NCI-H774 (cell line): ENCODE measurements at places on chromosomes 5 and 9.

- no peak for DNase-seq
Observed at GRCh38 chr5:179405054-179405416, 59.8 kb upstream of the ADAMTS2 start.

DNA sequence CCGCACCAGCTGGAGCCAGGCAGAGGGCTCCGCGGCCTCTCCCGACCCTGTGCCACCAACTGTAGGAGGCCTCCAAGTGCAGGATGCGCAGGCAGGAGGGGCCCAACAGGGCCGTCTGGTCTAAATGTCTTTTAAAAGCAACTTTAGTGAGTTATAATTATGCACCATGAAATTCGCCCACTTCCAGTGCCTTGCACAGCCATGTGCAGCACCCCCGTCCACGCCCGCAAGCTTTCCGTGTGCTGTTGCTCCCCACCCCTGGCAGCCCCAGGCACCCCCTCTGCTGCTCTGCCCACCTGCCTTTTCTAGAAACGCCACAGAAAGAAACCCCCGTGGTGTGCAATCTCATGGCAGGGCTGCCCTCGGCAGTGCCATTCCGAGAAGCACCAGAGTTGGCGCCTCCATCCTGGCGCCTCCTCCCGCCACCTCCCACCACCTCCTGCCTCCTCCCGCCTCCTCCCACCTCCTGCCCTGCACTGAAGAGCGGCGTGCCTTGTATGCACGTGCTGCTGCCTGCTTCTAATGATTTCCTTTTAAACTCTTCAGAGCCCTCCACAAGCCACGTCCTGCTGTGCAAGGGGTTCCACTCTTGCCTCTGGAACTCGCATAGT lies 7.5 kb upstream of the SLC6A18 start:
- peak; percentile 16 for DNase-seq

- no peak for DNase-seq
Observed at GRCh38 chr5:38060354-38060753, 198.0 kb upstream of the EGFLAM start.

DNA sequence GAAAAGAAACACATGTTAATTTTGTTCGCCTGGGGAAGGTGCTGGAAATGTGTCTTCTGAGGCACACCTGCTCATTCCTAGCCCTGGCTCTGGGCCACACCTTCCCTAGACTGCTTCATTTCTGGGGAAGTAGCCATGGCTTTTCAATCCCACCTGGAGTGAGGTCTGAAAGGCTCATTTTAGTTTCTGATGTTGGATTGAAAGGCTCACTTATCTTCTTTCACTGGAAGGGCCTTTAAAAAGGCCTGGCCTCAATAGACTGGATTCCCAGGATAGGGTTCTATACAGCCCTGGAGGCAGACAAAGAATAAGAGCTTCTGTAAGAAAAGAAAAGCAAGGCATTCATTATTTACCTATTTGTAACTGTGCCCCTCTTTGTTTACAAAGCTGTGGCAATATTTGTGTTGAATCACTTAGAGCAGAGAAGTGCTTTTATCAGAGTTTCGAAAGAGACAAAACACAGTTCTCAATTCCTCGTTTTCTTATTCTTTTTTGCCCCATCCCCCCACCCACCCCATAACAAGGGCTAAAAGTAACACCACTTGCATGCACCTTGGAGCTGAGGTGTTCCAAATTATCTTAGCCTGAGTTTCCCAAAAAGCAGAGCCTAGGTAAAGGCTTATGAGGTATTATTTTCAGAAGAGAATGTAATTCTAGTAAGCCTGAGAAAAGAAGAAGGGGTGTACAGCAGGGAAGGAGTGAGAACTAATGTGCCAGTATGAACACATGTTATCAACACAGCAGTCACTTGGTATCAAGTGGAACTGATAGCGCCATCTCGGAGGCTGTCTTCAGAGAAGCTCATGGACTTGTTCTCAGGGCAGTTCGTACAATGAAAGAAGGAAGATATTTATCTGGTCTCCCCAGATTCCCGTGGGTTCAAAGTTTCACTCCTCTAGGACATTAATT lies 413.1 kb downstream of the KCTD16 start:
- peak; percentile 30 for DNase-seq

DNA sequence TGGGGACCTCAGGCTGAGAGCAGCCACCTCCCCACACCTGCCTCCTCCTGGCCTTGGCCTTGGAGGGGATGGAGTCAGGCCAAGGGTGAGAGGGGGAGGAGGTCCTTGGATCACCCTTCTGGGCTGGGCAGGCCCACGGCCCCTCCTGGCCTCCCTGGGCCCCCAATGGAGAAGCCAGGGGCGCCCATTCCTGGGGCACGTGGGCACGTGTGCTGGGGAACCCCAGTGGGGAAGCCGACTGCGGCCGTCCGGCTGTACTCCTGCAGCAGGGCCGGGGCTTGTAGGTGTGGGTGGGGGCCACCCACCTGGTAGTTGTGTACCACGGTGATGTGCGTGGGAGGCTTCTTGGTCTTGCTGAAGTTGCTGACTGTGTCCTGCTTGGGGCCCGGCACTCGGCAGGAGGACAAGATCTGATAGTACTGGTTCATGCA lies 8.5 kb downstream of the CRAT start:
- no peak for DNase-seq

DNA sequence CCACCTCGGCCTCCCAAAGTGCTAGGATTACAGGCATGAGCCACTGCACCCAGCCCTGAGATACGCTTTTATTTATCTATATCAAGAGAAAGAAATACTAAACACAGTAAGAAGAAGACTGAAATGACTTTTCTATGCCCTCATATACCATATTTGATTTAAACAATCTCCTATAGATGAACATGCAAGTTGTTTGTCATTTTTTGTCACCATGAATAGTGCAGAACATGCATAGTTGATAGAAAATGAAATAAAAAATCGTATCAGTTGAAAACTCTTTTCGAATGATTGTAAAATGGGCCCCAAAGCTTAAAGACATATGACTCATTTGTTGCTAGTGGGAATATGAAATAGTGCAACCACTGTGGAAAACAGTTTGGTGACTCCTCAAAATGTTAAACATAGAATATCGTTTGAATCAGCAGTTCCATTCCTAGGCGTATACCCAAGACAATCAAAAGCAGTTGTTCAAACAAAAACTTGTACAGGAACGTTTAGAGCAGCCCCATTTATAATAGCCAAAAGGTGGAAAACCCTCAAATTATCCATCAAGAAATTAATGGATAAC lies 61.4 kb upstream of the ANKH start:
- DNase-seq = no peak

GRCh38 chr5:96952974-96953730 lies 17.3 kb downstream of the LNPEP start:
- no peak for DNase-seq

- no peak for DNase-seq
Observed at GRCh38 chr5:39211773-39212172, 7.6 kb downstream of the FYB1 start.

DNA sequence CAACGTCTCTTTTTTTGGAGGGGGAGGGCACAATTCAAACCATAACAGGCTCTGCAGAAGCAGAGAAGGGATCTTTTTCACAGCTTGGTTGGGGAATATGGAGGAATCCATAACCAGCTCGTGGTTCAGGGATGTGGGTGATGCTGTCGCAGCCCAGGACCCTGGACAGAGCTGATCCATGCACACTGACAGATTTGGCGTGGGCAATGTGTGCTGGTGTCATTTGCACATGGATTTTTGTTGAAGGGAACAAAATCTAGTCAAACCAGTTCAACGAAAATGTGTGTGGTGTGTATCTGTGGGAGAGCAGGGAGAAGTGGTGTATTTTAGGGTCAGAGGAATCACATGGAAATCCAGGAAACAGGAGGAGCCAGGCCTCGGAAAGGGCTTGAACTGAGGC lies 4.2 kb downstream of the DOCK2 start:
- no peak for DNase-seq

DNA sequence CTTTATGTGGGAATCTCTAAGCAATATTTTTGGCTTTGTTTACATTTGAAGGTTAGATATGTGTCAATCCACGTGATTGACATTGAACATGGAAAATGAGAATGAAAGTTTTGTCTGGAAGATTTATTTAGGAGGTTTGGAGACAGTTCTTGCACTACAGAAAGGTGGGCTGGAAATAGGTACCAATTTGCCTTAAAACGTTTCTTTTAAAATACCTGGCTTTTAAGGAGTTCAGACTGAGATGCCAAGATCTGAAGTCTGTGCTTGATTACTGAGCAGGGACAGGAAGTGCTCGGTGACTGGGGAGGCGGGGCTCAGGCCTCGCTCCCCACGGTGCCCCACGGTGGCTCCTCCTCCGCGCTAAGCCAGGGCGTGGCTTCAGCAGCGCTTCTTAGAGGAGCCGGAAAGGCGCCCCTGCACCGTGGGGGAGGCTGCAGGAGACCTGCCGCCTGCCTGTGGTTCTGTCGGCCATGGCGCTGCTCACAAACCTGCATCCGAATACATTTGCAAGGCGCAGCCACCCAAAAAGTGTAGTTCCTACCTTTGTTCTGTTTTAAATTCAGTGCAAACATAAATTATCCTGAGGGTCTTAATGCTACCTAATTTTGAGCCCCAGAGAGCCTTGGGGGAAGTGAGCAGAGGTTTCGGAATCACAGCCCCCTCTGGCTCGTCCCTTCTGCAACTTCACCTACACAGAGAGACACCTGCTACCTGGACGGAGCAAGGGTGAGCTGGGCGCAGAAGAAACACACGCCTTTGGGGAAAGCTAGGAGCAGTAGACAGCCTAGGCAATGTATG lies 49.2 kb downstream of the USP20 start:
- peak; percentile 93 for DNase-seq

- DNase-seq = no peak
Observed at GRCh38 chr9:134364391-134365114, 38.3 kb downstream of the RXRA start.

- DNase-seq = no peak
Observed at GRCh38 chr5:64074533-64074932, 91.1 kb upstream of the RNF180 start.

- peak; percentile 74 for DNase-seq
Observed at GRCh38 chr5:18393565-18394442, 759.5 kb downstream of the TAF11L14 start.

DNA sequence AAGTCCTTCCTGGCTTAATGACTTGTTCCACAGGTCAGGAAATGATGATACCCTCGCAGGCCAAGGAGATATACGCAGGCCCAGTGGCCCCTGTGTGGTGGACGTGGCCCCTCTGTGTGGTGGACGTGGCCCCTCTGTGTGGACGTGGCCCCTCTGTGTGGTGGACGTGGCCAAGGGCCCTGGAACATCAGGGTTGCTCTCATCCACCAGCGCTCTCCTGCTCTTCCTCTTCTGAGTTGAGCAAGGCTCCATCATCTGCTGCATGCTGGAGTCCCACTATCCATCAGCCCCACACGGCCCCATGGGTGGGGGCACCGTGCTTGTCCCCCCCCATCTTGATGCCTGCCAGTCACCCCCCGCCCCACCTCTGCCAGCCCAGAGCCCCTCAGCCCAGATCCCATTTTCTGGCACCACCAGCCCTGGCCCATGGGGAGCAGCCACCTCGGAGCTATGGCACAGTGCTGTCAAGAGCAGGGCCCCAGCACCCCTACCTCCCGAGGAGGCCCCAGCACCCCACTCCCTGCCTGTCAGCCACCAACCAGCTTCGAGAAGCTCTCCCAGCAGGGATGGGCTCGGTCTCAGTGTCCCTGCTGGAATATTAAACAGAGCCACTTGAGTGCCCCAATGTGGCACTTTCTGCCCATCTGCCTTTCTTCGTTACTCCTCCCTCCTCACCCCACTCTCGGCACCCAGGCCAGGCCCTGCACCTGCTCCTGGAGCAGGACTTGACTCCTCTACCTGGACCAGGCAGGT lies 8.1 kb downstream of the LRRC14B start:
- no peak for DNase-seq

GRCh38 chr5:81779125-81779915 lies 28.4 kb upstream of the SSBP2 start:
- DNase-seq = no peak

DNA sequence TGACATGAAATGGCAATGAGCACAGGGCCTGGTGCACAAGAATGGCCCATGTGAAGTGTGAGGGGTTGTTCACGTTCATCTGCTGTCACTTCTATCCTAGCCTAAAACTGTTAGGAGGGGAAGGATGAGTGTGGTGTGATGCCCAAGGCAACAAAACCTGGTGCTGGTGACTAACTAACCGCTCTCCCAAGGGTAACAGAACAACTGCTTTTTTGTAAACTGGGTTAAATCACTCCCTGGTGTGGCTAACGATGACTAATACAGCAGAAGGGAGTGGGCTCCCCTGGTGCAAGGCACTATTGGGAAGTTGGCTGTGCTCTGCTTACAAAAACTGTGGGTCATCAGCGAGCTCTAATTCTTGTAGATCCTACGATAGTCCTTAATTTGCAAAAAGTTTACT lies 103.2 kb upstream of the VCAN start:
- DNase-seq = no peak

- no peak for DNase-seq
Observed at GRCh38 chr5:180652771-180653170, 3.4 kb upstream of the FLT4 start.

DNA sequence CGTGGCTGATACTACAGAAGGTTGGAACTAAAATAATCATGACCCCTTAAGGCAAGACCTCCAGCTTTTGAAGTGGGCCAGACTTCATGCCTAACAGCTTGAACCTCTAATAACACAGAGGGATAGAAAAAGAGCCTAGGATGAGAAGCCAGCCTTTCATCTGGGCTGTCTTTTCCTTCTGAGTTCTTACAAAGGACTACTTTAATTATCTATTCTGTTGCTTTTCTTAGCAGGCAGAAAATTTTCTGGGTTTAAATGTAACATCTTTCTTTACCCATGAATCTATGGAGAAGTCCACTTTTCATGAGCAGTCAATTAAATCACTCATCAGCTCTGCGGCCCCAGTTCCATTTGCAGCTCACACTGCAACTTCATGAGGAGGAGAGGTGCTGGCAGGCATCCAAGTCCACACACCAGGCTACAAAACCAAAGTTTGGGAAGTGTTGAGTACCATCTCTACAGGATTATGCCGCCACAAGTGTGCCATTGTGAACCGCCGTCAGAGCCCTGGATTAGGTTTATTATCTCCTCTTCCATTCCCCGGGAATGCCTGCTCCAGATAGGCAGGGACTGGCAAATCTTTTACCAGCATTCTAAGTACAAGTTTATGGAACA lies 192.0 kb downstream of the TLE4 start:
- DNase-seq = no peak

- no peak for DNase-seq
Observed at GRCh38 chr9:131776036-131776435, 36.2 kb upstream of the RAPGEF1 start.

GRCh38 chr9:116381350-116381749 lies 227.8 kb downstream of the PAPPA start:
- DNase-seq = no peak

DNA sequence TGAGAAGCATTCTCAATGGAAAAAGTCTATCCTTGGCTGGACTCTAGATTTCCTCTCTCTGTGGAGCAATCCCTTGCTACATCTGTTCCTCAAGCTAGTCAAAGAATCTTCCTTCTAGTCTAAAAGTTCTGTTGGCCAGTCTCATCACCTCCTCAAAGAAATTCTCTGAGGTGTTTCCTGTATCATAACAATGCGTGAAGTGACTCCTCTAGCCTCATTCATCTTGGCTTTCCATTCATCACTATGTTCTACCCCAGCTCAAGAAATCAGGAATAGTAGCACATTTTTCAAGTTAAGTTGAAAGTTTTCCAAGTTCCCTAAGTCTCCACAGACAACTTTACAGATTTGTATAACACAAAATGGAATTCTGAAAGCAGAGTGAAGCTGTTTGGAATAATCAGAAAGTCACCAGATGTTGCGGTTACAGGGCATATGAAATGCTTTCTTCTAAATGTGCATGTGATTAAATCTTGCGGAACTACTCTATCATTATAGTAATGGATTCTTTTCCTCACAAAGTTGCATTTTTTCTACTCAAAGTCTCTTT lies 176.6 kb upstream of the FREM1 start:
- no peak for DNase-seq
